ENCODE measurements at places on chromosomes 1 and 21.
A peak's percentile ranks its signal among the peaks of the same experiment; 100 is the strongest.

DNA sequence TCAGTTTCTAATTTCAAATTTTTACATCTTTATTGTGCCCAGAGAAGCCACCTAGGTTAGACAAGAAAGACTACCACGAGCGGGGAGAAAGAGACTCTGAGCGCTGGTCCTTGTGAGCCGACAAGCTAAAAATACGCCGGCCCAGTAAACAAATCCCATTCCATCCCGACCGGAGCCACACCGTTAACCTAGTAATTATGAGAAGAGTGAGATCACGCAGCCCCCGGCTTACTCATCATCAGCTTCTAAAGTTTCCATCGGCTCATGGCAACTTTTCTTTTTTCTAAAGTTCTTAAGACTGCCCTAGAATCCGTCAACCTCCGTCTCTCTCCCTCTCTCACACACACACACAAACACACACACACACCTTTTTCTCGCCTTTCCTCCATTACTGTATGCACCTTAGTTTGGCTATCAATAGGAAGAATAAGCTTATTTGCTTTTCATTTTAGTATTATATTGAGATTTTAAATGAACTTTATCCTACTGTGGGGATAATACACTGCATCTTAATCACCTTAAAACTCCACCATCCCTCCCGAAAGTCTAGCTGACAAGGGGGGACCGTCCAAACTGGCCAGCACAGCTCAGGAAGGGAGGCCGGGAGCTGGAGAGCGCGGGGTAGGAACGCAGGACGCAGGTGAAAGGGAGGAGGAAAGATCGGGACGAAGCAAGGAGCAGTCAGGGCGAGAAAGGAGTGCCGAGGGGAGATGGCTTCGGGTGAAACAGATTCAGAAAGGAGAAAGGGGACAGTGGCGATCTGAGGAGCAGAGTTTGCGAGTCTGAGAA is 728 bp downstream of the OTUD7B start:
- peak; percentile 83 for DNase-seq

DNA sequence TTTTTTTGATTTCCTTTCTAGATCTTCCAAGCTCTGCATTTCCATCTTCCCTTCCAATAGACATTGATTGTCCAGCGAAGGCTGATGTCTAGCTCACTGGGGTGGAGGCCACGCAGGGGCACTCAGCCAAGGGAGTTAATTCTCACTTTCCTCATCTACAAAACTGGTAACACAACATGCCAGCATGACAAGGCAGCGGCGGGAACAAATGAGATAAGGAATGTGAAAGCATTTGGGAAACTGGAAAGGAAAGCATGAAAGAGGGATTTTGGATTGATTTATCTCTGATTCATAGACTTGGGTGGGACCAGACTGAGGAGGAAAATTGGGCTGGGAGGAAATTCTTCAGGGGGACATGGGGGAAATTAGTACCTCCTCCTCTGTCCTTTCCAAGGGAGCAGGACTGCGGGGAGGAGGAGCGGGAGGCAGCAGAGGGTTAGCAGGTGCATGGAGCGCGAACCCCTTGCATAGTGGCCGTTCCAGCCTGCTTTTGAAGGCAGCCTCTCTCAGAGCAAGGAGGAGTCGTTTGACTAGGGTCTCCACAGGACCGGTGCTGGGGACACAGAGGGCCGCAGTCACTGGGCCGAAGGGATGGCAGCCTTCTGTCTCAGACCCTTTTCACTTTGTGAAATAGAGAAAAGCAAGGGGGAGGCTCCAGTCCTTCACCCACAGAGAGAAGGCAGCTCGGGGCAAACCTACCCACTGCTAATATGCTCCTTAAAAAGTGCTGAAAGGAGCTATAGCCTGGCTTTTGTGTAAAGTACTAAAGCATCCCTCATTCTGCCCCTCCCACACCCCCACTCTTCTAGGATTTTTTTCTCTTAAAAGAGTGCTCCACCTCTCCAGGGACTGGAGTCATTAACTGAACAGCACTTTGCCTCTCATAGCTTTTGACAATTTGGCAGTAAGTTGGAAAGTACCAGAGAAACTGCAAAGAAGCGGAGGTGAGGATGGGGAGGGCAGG is 89.2 kb downstream of the PLXNA2 start:
- DNase-seq: no peak

DNA sequence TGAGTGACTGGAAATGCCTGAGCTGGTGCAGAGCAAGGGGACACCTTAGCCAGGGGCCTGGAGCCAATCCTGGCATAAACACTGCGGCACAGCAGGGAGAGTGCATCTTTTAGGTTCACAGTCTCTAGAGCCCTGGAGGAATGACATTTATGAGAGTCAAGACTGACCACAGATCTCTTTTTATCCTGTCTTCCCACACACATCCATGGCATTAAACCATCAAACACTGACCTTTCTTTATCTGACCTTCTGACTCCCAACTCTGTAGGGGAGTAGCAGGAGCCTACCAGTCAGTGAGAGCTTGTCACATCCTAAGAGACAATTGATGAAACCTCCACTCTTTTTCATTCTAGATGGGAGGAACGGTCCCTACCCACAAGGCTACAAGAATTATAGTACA is 7.9 kb downstream of the CD34 start:
- no peak for DNase-seq

DNA sequence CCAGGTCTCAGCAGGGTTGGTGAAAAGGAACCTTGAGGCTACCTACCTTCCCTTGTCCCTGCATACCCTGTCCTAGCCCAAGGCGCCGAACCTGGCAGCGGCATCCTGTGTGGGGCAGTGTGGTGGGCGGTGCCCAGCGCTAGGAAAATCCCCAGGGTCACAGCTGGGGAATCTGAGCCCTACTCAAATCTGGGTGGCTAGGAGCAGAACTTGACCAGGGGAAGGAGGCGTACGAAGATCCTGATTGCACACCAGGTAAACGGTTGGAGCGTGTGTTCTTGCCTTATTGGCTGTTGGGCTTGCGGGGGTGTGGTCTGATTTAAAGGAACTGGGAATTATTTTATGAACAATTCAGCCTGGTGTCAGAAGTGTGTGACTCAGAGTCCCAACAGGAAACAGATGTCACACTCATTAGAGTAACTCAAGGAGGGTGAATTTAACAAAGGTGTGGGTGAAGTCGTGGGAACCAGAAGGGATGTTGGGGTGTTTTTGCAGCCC is 118.6 kb downstream of the LRIG2 start:
- peak; percentile 55 for DNase-seq

DNA sequence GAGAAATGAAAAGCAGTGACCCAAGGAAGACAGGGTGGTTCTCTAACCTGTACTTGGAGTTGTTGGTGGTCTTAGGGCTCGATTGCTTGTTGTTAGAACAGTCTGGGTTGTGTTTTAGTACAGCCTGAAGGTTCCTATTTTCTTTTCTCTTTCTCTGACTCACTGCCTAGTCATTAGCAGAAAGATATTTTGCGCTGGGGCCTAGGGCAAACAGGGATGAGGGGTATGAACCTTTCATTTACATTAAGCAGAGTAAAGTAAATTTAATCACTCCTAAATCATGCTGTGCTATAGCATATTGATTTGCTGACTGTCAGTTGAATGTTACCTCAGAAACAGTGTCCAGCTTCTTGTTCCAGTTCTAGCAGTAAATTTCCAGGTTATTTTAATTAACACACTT is 197.2 kb downstream of the RWDD3 start:
- DNase-seq: no peak

- no peak for DNase-seq
These were observed 2.0 kb upstream of the CDC7 start for GRCh38 chr1:91498498-91499245.
